ENCODE measurements at places on chromosomes 5 and 9. TPM values are rescaled to one million over a fixed set of nuclear protein-coding genes. Genes with fewer than 3 reads are reported as not detected.

DNA sequence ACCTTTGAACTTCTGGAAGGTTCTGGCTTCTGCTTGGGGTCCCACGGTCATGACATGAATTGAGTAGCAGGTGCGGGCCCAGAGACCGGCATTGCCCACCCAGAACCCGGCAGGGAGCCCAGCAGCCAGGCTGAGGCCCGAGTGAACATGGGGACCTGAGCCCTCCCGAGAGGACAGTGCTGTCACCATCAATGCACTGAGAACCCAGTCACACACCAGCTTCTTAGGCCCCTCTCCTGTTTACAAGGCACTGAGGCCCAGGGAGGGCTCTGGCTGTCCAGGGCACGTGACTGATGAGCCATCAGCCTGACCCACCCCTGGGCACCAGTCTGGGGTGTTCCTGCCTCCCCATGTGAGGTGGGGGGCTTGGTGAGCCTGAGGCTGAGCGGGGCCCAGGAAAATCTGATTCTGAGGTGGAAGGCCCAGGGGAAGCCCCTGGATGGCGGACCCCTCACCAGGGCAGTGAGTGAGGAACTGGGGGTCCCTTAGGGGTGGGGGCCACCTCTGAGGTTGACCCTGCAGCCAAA, 60.3 kb upstream of the RNU6ATAC start:
- DNase-seq = no peak

GRCh38 chr5:80140496-80140895, 105.3 kb downstream of the THBS4 start:
- DNase-seq = no peak

DNA sequence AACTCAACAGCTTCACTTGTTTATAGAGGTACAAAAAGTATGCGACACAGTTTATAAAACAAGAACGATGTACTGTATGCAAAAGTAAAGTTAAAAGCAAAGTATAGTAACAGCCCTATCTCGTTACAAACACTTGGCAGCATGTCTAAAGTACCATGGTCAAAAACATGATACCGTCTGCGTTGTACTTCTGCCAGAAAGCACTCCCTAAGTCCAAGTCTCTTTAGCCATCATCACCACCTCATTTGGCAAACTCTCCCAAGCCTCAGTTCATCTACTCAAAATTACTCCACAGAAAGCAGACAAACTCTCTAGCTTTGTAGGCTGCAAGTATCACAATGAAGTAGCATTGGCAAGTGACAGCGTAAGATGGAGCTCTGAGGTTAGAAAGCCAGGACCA, 73.4 kb downstream of the NFIB start:
- peak; percentile 44 for DNase-seq

- DNase-seq = peak; percentile 3
Observed at GRCh38 chr5:66796305-66797292, 200.4 kb downstream of the MAST4 start.

DNA sequence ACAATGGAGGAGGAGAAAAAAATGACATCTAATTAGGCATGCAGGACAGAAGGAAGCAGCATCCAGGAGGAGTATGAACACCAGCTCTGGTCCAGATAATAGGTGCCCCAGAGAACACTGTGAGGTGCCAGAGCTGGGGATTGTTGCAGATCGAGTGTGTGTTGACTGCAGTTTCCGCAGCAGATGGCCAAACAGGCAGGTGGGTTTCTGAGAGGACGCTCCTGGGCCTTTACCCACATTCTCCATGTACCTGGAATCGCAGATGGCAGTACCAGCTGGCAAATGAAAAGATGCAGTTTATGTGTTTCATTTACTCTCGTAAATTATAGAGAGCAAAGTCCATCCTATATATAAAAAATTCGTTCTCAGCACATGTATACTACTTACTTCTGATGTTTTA, 182.2 kb upstream of the ISL1 start:
- DNase-seq = no peak

- no peak for DNase-seq
Observed at GRCh38 chr5:99030906-99031440, 102.2 kb upstream of the CHD1 start.

DNA sequence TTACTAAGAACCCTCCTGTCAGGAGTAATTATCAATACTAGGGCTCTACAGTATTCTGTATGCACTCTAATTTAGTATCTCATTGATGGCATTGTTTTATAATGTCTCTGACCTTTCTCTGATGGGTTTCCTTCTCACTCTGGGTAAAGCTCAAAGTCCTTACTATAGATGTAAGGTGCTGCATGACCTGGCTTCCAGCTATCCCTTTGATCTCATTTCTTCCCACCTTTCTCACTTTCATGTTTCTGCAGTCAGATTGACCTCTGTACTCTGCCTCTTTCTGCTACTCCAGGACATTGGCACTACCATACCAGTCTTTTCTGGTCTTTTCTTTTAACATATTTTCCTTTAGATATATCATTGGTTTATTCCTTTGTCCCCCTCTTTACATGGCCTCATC, 2332.8 kb upstream of the C9orf72 start:
- DNase-seq = no peak

- peak; percentile 88 for DNase-seq
Observed at GRCh38 chr5:125408448-125409233, 662.2 kb upstream of the ZNF608 start.

GRCh38 chr5:127940854-127941253, 142.7 kb upstream of the SLC12A2 start:
- no peak for DNase-seq

DMRT3 gene
- not detected for total RNA-seq

PCDHB10 gene
- 0.18 TPM for total RNA-seq
